Tibial nerve (tissue), 4 donors: ENCODE measurements at places on chromosomes 11 and 22. TPM values are rescaled to one million over a fixed set of nuclear protein-coding genes. Genes with fewer than 3 reads are reported as not detected.

OR52E8 gene
- total RNA-seq, result not detected

FUT4 gene
- 9.0 TPM for total RNA-seq

MIAT gene
- total RNA-seq, result 0.66 TPM

BEST1 gene
- 53.2 TPM for total RNA-seq

PRR33 gene
- total RNA-seq, result not detected

APOA5 gene
- not detected for total RNA-seq

GRCh38 chr11:124569697-124570096 is at the start of gene OR8A1:
TSS of gene OR8A1 (plus strand) at chr11:124569997. CDS start at chr11:124570120, 123 bp downstream.
- no peak for DNase-seq

DNA sequence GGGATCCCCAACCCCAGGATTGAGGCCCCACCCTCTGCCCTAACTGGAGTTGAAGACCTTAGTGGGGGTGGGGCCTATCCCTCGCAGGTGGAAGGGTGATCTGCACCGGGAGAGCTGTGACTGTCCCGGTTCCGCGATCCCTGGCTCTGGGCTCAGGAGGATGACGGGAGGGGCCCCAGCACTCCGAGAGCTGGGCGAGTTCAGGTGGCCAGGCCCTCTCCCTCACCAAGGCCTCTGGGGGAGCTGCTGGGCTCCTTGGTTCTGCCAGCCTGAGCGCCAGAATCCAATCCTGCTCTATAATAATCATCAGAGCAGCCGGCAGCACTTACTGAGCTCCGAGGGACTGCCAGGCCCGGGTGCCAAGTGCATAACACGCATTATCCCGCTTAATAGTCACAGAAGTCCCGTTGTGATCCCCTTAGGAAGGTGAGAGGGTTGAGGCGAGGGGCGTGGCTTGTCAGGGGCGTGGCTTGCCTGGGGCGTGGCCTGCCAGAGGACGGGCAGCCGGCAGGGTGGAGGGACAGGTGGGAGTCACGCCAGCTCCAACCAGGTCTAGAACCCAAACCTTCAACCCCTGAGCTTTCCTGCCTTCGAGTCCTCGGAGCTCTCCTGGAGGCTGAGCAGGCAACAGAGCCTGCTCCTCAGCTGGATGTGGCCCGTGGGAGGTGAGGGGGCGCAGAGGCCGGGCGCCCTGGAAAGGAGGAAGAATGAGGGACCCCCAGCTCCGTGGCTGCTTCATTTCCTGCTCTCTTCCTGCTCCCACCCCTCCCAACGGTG is 7.3 kb upstream of the SYT7 start:
- DNase-seq, result peak; percentile 16

- DNase-seq, result no peak
Measured at GRCh38 chr11:47967577-47968525, 12.5 kb upstream of the PTPRJ start.

DNA sequence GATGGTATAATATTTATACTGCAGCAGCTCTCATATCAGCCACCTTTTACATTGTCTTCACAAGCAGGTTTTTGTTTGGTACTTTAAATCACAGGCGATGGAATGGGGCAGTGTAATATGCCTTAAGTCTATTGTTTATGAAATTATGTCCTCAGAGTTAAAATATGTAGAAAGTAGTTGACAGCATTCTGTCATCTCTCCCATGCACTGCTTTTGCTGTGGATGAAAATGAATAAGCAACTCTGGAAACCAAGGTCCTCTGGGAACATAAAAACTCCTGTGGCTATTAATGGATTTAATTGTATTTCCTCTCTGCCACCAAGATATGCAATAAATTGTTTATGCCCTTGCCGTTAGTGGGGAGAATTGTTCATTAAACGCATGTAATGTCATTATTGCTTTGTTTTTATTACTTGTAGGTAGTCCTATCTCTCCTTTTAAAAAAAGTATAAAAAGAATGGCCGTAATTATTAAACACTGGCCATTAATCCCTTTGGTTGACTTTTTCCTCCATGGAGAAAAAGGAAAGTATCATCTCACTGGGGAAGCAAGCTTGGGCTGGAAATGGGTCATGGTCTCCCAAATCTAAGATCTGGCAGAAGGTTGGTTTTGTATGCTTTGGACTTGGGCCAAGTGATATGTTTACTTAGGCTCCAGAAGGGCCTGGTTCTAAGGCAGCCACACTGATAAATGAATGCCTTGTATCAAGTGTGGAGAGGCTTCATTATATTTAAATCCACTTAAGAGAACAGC is 13.1 kb downstream of the PACS1 start:
- no peak for DNase-seq

- DNase-seq, result no peak
Measured at GRCh38 chr11:112248201-112248600, 12.5 kb downstream of the PLET1 start.

GRCh38 chr11:130070109-130070845 is 583 bp downstream of the APLP2 start:
- DNase-seq, result no peak

- DNase-seq, result no peak
Measured at GRCh38 chr11:62805961-62806441, 761 bp upstream of the NXF1 start.

GRCh38 chr11:34904421-34904955 is 11.7 kb downstream of the APIP start:
- DNase-seq, result no peak

- DNase-seq, result no peak
Measured at GRCh38 chr11:90220391-90220790, 2.5 kb downstream of the CHORDC1 start.

DNA sequence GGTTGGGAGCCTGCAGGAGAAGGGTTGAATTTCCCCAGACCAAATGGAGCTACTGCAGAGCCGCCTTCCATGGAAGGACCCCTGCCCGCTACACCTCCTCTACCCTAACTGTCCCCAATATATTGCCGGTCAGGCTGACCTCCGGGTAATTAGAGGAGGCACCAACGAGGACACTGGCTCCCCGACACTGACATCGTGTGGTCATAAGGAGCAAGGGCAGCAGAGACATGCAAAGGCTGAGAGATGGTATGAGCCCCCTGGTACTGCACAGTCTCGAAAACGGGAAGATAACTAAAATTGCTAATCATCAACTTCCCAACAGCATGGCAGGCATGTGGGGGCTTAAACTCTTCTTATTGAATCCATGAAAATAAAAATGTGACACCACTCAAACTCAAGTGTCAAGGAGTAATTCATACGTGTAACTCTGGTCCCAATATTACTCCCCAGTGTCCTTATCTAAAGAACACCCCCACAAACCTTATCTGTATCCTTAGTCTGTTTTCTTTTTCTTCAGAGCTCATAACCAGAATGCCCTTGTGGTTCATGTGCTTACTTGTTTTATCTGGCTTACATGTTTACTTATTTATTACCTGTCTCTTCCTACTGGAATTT is 4.4 kb downstream of the CAVIN3 start:
- DNase-seq, result peak; percentile 53

DNA sequence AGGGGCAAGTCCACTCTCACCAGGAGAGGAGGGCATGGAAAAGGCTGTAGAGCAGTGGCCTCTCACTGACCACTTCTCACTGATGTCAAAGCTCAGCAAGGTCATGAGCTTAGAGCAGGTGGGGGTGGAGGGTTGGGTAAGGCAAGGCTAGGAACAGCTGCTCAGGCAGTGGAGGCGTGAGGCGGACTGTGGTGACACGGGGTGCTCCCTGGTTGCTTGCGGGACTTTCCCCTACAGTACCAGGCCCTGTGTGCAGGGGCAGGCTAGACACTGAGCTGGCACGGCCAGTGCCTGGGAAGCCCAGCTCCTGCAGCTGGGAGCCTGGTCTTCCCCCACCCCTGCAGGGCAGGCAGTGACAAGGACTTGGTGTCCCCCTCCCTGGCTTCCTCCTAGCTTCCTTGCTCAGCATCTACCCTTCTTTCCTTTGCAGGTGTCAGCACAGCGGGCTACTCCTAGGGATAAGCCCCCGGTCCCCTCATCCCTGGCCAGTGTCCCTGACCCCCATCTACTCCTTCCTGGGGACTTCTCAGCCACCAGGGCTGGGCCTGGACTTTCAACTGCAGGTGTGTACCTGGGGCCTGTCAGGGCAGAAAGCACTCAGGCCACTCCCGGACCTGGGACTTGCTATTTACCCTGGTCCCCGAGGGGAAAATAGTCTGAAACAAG is 45.6 kb downstream of the PISD start:
- DNase-seq, result no peak

- DNase-seq, result no peak
Measured at GRCh38 chr22:27638329-27639233, 163.0 kb downstream of the MN1 start.

DNA sequence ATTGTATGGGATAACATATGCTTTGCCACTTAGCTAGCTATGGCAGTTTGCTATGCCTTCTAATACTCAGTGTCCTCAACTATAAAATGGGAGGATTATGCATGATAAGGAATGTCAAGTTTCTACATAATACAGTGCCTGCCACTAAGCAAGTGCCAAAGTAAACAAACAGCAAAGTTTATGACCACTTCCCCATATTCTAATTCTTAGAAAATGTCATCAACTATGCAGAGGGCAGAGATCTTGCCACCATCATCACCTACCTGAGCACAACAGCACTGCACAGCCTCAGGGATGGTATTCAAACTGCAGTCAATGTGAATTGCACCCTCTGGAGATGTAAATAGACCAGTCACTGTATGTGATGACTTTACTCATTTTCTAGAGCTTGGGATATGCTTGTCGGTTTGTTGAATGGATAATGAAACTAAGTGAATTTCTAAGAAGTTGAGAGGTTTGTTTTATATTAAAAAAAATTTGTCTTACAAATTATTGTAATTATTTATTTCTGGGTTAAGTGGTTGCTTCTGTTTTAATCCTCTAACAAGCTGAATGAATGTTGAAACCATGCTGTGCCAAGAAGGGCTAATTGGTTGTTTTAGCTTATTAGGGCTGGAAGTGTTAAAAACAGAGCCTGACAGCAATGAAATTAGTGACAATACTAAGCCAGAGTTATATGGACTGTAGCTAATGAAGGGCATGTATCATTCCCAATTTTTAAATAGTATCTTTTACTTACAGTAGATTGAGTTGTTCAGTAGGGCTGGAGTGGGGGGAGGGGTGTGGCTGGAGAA is 398.4 kb downstream of the CNTN5 start:
- DNase-seq, result no peak

GRCh38 chr11:107179829-107180228 is 161.6 kb upstream of the GUCY1A2 start:
- DNase-seq, result no peak

GRCh38 chr11:6995703-6996102 is 24.4 kb downstream of the ZNF214 start:
- no peak for DNase-seq

DNA sequence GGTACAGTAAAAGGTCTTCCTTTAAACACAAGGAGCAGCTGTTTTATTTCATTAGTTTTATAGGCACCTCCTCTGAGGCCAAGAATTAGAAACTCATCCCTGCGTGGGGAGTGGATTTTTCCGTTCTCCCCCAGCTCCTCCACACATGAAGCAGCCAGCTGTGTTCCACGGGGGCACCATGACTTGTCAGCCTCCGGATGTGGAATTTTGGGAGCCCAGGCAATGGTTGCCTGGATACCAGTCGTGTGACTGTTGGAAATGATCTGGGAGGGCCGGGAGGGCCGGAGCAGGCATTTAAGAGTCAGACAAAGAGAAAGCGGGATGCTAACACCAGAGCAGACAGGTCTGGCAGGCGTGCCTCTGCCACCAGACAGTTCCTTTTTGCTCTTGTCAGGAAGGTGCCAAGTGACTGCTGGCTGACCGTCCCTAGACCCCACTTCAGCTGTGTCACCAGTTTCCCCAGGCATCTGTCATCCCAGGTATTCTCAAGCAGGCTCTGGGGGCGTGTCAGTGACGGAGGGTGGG is 15.9 kb upstream of the CDC42EP2 start:
- peak; percentile 53 for DNase-seq

GRCh38 chr11:65419460-65419771 is 3.2 kb upstream of the NEAT1 start:
- peak; percentile 31 for DNase-seq

GRCh38 chr11:78420255-78420764 is 2.7 kb upstream of the GAB2 start:
- peak; percentile 77 for DNase-seq

DNA sequence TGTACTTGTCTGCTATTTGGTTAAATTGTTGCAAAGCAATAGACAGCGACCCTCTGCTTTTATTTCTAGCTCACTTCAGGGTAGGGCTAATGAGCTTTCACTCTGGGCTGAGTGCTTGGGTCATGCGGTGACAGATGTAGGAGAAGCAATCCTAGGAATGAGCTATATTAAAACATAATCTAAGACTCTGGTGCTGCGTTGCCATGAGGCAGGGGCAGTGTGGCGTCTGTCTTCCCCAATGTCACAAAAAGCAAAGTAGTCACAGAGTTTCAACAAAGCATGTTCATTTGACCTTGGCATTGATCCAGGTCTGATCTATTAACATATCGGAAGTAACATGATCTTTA is 55.5 kb upstream of the GRAMD1B start:
- no peak for DNase-seq

DNA sequence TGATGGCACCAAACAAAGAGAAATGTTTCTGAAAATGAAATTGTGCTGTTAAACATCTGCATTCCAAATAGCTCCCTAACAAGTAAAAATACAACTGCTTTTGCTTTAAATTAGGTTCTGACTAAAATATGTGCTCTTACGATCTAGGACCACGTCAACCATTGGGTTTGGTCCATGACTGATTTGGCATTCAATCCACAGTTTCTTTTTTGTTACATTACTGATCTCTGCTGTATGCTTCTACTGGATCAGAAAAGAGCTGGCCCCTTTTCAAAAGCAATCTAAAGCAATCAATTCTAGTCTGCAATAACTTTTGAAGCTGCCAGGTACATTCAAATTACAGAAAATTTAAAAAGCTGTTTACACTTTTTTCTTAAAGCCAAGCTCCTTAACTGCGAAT is 1047.1 kb upstream of the CCDC90B start:
- DNase-seq, result no peak

DNA sequence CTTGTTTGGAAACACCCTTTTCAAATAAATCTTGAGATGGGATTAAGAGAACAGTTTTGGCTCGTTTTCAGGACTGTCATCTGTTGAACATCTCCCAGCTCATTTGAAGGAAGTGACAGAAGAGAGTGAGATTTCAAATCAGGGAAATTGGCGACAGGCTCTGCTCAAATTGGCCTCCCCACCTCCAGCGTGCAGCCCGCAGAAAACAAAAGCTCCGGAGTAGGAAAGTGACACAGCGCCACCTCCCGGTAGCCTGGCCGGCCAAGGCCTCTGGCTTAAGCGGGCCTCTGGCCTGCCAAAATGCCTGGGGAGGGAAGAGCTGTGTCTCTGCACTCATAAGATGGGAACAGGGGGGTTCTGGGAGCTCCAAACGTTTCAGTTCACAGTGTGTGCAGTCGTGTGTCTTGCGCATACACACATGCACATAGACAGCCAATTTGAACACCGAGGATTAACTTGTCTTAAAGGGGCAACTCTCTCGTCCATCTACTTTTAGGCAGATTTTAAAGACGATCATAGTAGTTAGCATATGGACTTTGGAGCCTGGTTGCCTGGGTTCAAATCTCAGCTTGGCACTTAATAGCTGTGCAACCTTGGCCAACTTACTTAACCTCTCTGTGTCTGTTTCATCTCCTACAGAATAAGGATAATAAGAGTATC is 132.7 kb upstream of the RCN1 start:
- peak; percentile 19 for DNase-seq

DNA sequence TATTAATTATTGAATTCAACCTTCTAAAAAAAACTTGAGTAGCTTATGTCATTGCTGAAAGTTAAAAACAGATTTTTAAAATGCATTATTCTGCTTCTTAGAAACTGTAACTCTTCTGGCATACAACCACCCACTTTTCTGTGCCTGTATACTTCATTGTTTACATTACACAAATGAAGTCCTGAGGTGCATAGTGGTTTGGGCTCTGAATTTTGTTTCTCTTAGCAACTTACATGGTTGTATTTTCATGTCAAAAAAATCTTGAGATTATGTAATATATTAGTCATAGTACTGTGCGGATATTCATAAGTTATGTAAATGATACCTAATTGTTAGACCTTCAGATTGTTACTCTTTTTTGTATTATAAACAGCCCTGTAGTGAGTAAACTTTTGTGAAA is 12.2 kb downstream of the SC5D start:
- no peak for DNase-seq
